ENCODE measurements at places on chromosomes 16 and 17. TPM values are rescaled to one million over a fixed set of nuclear protein-coding genes. Genes with fewer than 3 reads are reported as not detected.

Gene ZCCHC14
- total RNA-seq = 28.8 TPM

Gene KRT25
- total RNA-seq = not detected

Gene CCL7
- 0.52 TPM for total RNA-seq

Gene MPHOSPH6
- 17.4 TPM for total RNA-seq

Gene C1QTNF1
- total RNA-seq = 261 TPM

Gene KIF19
- total RNA-seq = 2.3 TPM

Gene KRTAP4-8
- not detected for total RNA-seq

Gene CSNK1D
- 103 TPM for total RNA-seq

Gene ZNF423
- total RNA-seq = 29.3 TPM

Gene PERCC1
- total RNA-seq = not detected

Gene WNT3
- total RNA-seq = 0.32 TPM

Gene KRTAP9-8
- total RNA-seq = not detected

Gene FA2H
- not detected for total RNA-seq

Gene WDR90
- 13.4 TPM for total RNA-seq

Gene CBX2
- 1.8 TPM for total RNA-seq

Gene KCTD2
- total RNA-seq = 23.0 TPM

Gene MAP2K6
- total RNA-seq = 2.2 TPM

Gene ASGR2
- total RNA-seq = 0.90 TPM

Gene GPR142
- 0.14 TPM for total RNA-seq

Gene HS3ST3A1
- 0.24 TPM for total RNA-seq

Gene HSD17B1
- 0.67 TPM for total RNA-seq

Gene INCA1
- 1.3 TPM for total RNA-seq

Gene KRT13
- not detected for total RNA-seq

Gene MT4
- total RNA-seq = not detected

Gene OVCA2
- 21.2 TPM for total RNA-seq

Gene SAP30BP
- total RNA-seq = 66.1 TPM

Gene SGCA
- 87.9 TPM for total RNA-seq

Gene HIC1
- total RNA-seq = 64.2 TPM

Gene PIK3R5
- total RNA-seq = 18.0 TPM

Gene DBNDD1
- total RNA-seq = 2.7 TPM

Gene GNG13
- not detected for total RNA-seq

Gene ZSCAN32
- total RNA-seq = 10.8 TPM

Gene KRT28
- not detected for total RNA-seq

Gene PRSS27
- 1.4 TPM for total RNA-seq

Gene TP53TG3C
- total RNA-seq = not detected

Gene PTX4
- not detected for total RNA-seq

Gene CEP131
- 5.0 TPM for total RNA-seq

Gene PLA2G10
- total RNA-seq = not detected

Gene MYL11
- total RNA-seq = not detected

Gene ACAP1
- 15.2 TPM for total RNA-seq

Gene HOXB5
- 2.8 TPM for total RNA-seq

Gene GRAPL
- total RNA-seq = 5.3 TPM
